ENCODE measurements at places on chromosomes 7 and 10. TPM values are rescaled to one million over a fixed set of nuclear protein-coding genes. Genes with fewer than 3 reads are reported as not detected.

SPDYE8 gene
- total RNA-seq: not detected

- no peak for DNase-seq
These were observed 280.0 kb downstream of the DGKB start for GRCh38 chr7:14622559-14622958.

DNA sequence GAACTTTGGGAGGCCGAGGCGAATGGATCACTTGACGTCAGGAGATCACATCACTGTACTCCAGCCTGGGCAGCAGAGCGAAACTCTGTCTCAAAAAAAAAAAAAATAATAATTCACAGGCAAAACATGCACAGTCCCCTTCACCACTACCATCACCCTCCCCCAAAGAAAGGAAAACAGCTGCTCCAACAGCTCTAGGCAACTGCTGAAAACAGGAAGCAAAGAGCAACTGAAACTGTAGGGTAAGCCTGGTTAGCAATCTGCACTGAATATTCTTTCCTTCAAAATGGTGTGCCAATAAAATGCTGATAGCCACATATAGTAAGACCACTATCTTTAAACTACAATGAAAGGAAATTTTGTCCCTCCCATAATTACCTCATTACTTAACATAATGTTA, 11.8 kb downstream of the NT5C2 start:
- DNase-seq: no peak

- no peak for DNase-seq
These were observed 713 bp downstream of the IMMP2L start for GRCh38 chr7:111561654-111561903.

DNA sequence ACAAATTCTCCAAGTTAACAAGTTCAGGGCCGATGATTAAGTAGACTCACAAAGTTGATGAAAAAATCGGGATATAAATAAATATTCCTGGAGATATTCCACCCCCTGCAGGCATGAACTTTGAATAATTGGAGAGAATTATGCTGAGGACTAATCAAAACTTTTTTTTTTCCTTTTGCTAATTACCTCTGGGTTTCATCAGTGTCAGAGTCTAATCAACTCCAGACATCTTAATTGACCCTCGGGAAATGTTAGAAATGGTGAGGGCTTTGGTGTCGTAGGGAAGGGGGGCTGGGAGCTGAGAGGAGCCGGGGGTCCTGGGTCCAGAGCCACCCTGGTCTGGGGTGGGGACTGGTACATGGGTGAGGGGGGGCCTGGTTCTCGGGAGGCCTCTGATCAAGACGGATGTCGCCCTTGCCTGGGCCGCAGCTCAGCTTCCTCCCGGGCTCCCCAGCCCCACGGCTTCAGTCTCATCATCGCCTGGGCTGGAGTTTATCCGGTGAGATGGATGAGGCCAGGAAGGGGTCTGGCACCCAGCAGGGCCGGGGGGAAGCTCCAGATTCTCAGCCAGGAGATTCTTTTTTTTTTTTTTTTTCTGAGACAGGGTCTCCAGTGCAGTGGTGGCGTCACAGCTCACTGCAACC, 30.4 kb upstream of the ELFN1 start:
- DNase-seq: no peak

- DNase-seq: no peak
These were observed 19.4 kb upstream of the TBRG4 start for GRCh38 chr7:45130910-45131309.

DNA sequence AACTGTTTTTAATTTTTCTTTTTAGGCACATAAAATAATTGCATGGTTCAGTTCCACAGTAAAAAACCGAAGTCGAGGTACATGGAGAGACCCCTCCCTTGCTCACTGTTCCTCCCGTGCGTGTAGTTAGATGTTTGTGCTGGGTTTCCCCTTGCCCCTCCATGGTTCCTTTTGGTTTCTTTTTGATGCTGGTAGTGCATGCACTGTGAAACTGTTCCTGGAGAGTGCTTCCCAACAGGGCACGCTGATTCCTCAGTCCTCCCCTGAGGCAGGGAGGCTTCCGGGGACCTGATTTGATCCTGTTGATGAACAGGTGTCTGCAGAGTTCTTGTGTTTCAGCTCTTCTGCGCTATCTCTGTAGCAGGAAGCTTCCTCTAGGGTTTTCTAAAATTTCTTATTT, 69.5 kb downstream of the ADCY1 start:
- DNase-seq: no peak

DNA sequence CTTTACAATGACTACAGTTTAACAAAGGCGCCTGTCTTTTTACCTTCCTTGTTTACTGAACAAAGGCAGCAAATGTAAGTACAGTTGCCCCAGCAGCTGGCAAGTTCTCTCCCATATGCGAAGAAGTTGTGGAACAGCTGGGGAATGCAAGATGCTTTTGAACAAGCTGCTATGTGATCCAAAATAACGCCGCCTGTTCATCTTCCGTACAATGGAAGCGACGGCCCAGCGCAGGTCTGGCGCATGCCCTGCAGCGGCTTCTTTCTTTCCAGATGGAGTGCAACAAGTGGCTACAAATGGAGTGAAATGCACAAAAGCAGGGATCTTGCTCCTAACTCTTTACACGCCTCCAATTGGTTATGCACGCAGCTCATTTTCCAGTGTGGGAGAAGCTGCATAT, 97.0 kb upstream of the SVIL start:
- no peak for DNase-seq

SNX13 gene
- total RNA-seq: 32.9 TPM

DNA sequence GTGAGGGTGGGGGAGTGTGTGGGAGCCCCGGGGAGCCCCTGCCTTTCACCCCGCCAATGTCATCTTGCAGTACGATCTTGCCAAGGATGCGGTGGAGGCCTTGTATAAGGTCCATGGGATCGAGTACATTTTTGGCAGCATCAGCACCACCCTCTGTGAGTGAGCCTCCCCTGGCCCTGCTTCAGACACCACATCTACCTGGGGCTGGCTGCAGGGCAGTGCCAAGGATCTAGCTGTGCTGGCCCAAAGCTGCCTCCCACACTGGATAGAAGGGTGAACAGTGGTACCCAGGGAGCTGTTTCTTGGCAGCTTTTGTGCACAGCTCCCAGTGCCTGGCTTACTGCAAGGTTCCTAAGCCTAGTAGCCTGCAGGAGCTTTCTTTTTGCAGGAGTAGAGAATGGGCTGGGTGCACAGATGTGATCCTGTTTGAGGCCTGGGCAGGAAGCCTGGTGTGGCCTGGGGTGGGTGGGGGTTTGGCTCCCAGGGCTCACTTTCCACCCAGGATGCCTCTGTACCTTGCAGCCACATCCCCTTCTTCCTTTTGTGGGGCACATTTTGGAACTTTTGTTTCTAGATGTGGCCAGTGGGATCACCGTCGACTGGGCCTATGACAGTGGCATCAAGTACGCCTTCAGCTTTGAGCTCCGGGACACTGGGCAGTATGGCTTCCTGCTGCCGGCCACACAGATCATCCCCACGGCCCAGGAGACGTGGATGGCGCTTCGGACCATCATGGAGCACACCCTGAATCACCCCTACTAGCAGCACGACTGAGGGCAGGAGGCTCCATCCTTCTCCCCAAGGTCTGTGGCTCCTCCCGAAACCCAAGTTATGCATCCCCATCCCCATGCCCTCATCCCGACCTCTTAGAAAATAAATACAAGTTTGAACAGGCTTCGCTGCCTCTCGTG, 12.2 kb upstream of the CPA1 start:
- no peak for DNase-seq

DNA sequence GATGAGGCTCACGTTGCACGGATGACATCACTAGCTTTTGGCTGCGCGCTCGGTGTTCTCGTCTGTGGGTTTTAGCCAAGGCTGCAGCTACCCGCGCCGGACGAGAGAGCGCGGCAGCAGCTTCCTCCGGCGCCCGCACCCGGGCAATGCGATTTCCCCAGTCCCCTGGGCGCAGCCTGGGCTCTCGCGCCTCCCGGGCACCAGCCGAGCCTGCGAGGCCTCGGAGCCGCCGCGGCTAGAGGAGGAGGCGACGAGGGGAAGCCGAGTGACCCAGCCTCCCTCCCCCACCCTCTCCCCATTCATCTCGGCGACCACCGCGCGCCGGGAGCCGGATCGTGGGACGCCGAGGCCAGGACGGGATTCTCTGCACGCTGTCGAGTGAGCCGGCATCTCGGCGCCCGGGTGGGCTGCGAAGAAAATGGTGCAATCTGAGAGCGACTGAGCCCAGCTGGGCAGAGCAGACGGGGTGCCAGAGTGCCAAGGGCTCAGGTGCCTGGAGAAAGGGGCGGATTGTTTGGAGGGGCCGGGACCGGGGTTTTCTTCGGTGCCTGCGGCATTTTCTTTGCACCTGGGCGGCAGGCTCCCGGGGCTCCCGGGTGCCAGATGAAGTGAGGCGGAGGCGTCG, 1.2 kb upstream of the TMEM178B start:
- peak; percentile 29 for DNase-seq

EGFR gene
- 137 TPM for total RNA-seq

- DNase-seq: no peak
These were observed 35.6 kb downstream of the ANKMY2 start for GRCh38 chr7:16609842-16610450.

Measured in bronchial epithelial cell (primary cell).